ENCODE measurements at places on chromosomes 16 and 17. TPM values are rescaled to one million over a fixed set of nuclear protein-coding genes. Genes with fewer than 3 reads are reported as not detected.

DNA sequence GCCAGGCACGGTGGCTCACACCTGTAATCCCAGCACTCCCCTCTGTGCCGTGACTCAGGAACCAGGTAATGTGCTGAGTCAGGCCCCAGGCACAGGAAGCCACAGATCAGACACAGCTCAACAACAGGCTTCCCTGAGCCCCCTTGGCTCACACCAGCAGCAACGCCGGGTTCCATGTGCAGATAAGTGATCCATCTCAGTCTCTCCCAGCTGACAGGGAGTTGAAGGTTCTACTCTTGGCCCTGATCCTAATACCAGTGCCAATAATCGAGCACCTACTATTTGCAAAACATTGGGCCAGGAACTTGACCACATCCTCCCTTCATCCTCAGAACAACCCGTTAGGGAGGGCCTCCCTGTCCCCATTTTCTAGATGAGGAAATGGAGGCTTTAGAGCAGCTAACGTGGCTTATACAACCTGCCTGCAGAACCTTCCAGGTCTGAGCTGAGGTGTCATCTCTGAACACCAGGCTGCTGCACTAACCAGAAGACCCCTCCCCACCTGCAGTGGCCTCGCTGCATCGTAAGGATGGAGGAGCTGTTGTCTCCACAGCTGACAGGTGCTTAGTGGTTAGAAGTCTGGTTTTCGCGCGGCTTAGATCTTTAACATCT, 64.8 kb upstream of the AMZ2 start:
- no peak for DNase-seq

DNA sequence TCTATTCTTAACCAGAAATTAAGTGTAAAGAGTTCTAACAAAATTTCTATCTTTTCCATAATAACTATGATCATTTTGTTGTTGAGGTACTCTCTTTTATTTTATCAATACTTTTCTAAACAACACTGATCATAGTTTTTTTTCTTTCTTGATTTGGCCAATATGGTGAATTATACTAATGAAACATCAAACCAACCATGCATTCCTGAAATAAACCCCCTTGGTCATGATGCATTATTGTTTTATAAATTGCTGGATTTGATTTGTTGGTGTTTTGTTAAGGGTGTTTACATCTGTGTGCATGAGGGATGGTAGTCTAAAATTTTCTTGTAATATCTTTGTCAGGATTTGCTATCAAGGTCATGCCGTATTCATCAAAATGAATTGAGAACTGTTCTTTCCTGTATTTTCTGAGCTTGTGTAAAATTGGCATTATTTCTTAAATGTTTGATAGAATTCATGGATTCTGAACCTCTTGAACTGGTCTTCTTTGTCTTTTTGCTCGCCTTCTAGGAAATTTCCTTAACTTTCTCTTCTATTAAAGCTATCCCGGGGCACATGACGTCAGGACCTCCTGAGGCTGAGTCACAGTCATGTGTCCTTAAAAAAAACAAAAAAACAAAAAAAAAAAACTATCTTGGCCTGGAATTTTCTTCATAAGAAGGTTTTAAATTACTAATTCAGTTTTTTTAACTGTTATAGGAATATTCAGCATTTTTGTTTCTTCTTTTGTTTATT, 3.9 kb upstream of the TRIM25 start:
- DNase-seq = no peak

Gene SMIM5
- 4.0 TPM for total RNA-seq

GRCh38 chr17:35890774-35891155, 10.6 kb upstream of the CCL5 start:
- DNase-seq = no peak

GRCh38 chr17:62804822-62805221, 3.3 kb downstream of the MARCHF10 start:
- no peak for DNase-seq

- DNase-seq = no peak
Observed at GRCh38 chr16:79560318-79560717, 40.2 kb downstream of the MAF start.

- no peak for DNase-seq
Observed at GRCh38 chr17:42101513-42102292, 3.4 kb upstream of the ZNF385C start.
